ENCODE measurements at places on chromosomes 12 and 14. TPM values are rescaled to one million over a fixed set of nuclear protein-coding genes. Genes with fewer than 3 reads are reported as not detected.

DNA sequence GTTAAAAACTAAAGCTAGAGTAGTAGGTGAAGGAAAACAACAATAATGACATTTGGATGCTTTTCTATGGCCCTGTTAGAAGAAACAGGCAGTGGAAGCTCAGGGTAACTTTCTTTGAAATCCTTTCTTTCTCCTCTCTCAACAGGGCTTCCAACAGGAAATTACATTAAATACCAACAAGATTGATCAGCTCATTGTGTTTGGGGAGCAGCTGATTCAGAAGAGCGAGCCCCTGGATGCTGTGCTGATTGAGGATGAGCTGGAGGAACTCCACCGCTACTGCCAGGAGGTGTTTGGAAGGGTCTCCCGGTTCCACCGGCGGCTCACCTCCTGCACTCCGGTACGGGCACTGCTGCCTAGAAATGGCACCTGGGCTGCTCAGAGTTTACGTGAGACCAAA lies 81.5 kb downstream of the ESR2 start:
- no peak for DNase-seq

Gene LRCOL1
- not detected for total RNA-seq

Gene CAPZA3
- not detected for total RNA-seq

DNA sequence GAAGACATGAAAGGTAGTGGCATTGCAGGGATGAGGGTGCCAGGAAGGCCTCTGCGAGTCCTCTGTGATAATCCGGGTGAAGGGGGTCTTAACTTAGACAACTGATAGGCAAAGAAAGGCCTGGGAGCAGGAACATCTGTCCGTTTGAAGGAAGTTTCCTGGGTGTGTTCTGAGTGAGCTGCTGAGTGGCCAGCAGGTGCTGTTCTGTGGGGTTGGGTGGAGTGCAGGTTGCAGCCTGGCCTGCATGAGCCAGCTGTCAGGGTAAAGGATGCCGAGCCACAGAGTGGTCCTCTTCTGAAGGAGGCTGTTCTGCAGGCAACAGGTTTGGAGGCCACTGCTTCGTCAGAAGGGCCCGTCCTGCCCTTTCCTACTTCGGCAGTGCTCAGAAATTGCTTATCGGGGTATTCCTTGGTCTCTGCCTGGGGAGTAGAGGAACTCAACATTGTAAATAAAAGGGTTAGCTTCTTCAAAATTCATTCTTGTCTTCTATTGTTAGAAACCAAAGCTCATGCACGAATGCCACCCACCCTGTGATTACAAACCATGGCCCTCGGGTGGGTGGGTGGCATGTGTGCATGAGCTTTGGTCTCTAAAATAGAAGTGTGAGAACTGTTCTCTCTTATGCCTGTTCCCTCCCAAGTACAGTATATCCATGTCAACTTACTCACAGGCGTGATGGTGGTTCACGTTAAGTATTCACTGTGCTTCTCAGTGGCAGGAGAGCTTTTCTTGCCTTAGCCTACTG lies 118.9 kb downstream of the CHST11 start:
- no peak for DNase-seq

Gene LRRIQ1
- total RNA-seq: 0.03 TPM

GRCh38 chr12:57765698-57766463 lies 997 bp downstream of the CYP27B1 start:
- DNase-seq: no peak

Gene OR6C2
- total RNA-seq: not detected

DNA sequence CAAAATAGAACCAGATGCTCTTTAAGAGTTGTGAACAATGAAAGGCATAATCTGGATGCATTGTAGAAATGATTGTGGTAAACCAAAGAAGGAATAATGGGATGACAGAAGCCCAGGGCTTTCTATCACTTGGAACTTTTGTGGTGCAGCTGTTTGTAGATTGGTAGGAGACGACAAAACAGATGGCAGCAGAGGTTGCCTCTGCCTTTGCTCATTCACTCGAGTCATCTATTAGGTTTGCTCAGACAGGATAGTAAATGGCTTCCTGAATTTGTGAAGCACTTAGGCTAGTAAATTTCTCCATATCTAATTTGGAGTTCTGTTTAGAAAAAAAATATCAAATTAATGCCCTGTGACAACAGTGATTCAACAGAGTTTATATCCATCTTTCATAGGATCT lies 78.4 kb downstream of the FGD4 start:
- no peak for DNase-seq

DNA sequence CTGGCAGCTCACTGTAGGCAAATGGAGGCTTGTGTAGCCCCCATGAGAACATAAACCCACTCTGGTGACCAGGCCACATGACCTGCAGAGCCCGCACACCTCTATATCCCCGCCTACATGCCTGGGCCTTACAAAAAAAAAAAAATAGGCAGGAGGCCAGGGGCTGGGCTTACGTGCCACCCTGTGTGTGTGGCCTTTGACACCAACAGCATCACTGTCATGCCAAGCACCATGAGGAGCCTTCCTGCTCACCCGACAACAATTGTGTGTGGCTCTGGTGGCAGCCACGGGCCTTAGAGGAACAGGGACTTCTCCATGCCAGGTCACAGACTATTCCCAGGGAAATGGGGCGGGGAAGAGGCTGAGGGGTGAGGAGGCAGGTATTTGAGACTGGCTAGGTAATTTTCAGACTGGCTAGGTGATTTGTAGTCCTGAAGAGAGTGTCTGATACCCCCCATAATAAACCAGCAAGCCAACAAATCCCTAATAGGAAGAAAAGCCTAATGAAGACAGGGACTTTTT lies 140.0 kb downstream of the DPF3 start:
- no peak for DNase-seq
